ENCODE measurements at places on chromosomes 1 and 21.

- no peak for DNase-seq
These were observed 22.2 kb upstream of the KIF1B start for GRCh38 chr1:10188133-10188650.

DNA sequence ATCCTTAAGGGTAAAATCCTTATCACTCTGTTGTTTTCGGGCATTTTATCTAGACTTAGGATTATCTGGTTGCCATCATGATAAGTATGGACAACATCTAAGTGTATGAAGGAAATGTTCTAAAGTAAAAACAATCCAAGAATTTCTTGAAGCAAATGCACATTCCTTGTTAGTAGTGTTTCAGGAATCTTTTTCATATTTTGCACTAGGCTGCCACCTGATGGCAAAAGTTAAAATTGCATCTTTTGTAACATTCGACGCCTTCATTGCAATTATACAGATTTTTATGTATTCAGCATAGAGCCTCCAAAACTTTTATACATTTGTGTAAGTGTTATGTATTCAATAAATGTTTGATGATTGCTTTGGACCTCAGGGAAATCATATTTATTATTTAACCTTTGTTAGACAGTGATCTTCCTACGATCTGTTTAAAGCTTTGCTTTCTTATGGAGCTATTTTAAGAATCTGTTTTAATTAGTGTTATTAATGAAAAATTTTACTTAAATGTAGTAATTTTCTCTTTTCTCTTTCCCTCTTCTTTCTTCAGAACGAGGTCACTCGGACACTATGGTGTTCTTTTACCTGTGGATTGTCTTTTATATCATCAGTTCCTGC, 49.4 kb upstream of the KIAA1614 start:
- DNase-seq: no peak

- DNase-seq: no peak
These were observed 420.9 kb downstream of the KIF26B start for GRCh38 chr1:245575710-245576109.

GRCh38 chr1:235860829-235861228, 5.9 kb downstream of the LYST start:
- no peak for DNase-seq

DNA sequence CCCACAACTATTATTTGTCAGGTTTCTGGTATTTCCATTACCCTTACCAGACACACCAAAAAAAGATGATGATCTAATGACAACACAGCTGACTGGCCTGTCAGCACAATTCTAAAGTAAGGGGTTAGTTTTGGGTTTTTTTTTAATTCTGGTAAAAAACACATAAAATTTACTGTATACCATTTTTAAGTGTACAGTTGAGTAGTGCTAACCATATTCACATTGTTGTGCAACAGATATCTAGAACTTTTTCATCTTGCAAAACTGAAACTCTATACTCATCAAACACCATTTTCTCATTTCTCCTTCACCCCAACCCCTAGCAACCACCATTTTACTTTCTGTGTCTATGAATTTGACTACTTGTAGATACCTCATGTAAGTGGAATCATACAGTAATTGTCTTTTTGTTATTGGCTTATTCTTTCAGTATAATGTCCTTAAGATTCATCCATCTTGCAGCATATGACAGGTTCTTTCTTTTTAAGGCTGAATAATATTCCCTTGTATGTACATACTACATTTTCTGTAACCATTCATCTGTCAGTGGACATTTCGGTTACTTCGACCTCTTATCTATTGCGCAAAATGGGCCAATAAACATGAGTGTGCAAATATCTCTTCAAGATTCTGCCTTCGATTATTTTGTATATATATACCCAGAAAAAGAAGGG, 29.8 kb downstream of the ARNT start:
- no peak for DNase-seq

DNA sequence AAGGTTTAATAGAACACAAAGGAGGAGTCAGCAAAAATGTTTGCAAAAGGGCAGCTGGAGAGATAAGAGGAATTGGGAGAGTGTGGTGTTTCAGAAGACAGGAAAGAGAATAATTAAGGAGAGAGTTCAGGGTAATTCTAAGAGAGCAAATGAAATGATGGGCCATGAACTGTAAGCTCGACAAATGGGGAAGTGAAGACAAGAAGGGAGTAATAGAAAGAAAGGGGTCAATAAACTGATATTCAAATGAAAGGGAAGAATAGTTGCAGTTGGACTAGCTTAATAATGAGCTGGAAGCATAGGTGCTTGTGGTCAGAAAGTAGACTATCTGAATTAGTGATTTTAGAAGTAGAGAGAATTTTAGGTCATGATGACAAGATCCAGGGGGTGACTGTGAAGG, 15.6 kb upstream of the RNF220 start:
- no peak for DNase-seq

GRCh38 chr1:193625255-193625654, 438.8 kb upstream of the B3GALT2 start:
- DNase-seq: no peak

GRCh38 chr1:243898278-243898677, 48.2 kb upstream of the AKT3 start:
- no peak for DNase-seq

DNA sequence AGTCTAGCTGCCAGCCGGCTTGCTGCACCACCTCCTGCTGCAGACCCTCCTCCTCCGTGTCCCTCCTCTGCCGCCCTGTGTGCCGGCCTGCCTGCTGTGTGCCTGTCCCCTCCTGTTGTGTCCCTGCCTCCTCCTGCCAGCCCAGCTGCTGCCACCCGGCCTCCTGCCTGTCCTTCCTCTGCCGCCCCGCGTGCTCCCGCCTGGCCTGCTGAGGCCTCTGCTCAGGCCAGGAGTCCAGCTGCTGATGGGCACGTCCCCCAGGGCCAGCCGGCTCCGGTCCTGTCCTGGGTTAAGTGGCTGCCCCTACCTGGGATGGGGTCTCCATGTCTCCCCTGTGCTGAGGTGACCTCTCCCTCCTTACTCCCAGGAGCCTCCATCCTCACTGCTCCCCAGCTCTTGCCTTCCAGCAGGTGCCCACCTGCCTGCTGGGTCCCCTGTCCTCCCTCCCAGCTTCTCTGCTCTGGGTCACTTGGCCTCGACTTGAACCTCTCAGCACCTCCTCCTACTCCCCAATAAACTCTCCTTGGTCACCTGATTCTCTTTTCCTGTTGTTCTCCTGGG, 870 bp downstream of the KRTAP10-8 start:
- DNase-seq: no peak

GRCh38 chr1:241972703-241973369, 15.3 kb downstream of the BECN2 start:
- DNase-seq: no peak

- no peak for DNase-seq
These were observed 36.2 kb downstream of the CITED4 start for GRCh38 chr1:40825996-40826395.

GRCh38 chr1:5868931-5869500, 123.2 kb downstream of the NPHP4 start:
- DNase-seq: no peak

DNA sequence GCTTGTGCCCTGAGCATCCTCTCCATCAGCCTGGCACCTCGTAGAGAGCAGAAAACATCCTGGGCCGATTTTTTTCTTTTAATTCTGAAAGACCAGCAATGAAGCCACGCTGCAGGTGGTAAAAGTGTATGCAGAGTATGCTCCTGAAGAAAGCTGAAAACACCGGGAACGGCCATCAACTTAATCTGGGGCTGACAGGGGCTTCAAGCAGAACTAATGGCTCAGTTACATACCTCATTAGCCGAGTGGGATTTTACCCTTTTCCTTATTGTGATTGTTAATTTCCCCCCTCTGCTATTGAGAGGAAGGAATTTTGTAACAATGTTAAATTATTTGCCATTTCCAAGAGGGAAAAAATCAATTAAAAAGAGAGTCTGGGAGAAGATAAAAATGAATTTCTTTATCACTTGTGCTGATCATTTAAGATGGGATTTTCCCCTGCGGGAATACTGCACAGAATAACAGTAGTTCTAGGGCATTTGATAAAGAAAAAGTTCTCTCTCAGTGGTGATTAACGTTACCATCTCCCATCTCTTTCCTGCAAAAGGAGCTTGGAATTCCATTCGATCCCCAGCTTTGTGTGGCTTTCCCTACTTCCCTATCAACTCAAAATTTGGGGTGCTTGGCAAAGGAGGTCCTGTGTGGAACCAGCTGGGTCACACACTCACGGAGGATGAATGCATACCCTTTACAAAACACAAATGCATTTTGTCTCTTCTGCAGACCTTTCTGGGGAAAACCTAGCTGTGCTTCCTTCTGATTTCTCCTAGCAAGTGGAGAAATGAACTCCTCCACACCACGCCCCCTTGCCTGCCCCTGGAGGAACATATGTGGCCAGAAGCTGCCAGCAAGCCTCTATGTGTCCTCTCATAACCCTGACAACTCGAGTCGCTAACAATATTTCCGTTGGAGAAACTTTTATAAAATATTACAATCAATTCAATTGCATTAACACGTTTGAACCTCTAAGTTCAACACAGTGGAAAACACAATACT, 70.9 kb downstream of the RRAGC start:
- no peak for DNase-seq

- DNase-seq: no peak
These were observed 708.2 kb downstream of the BRINP3 start for GRCh38 chr1:189769448-189769847.

- no peak for DNase-seq
These were observed 53.4 kb downstream of the MACO1 start for GRCh38 chr1:25484096-25484495.

DNA sequence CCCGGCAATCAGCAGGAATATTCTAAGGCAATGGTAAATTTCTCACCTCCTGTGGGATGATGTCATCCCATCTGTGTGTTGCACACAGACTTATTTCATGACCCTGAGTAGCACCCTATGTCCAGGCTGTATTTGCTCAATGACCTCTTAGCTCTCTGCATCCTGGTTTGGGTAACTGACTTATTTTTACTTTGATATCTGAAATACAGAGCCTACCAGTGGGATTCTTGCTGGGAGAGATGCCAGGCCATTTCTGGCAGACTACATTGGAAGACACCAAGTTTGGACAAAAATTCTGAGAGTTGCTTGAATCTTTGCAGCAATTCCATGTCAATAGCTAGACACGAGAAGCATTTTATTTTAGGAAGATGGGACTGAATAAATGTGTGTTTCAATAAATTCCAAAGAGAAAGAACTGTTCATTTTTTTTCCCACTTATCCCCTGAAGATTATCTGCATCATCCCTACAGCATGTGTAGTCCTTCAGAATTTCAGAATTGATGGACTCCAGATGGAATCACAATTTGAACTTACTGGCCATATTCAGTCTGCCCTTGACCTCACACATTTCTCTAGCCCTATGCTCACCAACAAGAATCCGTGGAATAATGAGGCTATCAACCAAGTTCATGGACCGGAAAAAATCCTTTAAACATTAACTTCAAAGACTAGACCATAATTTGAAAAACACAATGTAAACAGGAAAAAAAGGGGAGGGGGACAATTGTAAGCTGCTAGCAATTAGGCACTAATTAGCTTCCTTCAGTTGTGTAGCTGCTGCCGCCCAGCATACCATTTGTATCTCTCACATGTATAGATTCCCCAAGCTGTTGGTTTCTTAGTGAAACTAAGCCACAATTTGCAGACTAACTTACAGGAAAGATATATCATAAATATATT, 226.5 kb downstream of the HMCN1 start:
- peak; percentile 4 for DNase-seq

- no peak for DNase-seq
These were observed 34.5 kb upstream of the GPR37L1 start for GRCh38 chr1:202088206-202088605.

GRCh38 chr21:42864815-42865775, 14.2 kb downstream of the WDR4 start:
- DNase-seq: peak; percentile 51

- no peak for DNase-seq
These were observed 468.1 kb downstream of the RPS6KC1 start for GRCh38 chr1:213519098-213519497.

DNA sequence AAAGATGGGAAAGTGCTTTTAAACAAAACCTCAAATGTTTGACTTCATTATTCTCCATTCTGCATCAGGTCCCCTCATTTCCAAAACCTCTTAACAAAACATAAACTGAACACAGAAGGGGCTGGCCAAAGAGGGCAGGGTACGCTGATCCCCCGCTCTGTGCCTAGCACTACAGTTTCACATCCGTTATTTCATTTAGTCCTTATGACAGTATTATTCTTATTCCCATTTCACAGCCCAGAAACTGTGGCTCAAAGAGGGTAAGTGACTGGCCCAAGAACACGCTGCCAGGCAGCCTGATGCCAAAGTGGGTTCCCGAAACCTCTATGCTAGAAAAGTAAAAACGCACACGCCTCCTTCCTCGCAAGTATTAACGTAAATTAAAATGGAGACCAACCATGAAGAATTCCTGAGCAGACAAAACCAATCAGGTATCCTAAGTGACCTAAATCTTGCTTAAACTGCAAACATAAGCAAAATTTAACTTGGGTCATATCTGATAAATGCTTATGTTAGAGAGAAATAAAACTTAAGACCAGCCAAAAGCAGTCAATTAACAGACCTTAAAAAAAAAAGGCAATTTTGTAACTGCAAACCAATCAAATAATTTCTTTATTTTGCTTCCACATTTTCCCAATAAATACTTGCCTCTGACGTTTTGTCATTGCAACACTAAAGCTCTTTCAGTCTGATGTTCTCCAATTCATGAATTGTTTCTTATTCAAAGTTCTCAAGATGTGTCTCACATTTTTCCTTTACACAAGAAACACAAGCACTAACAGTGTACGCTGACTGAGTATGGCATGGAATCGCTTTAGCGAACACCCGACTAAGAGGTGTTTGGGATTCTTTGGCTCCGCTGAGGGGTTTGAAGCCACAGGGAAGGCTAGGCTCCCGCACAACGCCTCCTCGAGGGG, 653 bp downstream of the CASP9 start:
- no peak for DNase-seq

- DNase-seq: no peak
These were observed 277.6 kb downstream of the KIF26B start for GRCh38 chr1:245432228-245432875.

GRCh38 chr1:65209005-65209885, 61.2 kb downstream of the AK4 start:
- no peak for DNase-seq

DNA sequence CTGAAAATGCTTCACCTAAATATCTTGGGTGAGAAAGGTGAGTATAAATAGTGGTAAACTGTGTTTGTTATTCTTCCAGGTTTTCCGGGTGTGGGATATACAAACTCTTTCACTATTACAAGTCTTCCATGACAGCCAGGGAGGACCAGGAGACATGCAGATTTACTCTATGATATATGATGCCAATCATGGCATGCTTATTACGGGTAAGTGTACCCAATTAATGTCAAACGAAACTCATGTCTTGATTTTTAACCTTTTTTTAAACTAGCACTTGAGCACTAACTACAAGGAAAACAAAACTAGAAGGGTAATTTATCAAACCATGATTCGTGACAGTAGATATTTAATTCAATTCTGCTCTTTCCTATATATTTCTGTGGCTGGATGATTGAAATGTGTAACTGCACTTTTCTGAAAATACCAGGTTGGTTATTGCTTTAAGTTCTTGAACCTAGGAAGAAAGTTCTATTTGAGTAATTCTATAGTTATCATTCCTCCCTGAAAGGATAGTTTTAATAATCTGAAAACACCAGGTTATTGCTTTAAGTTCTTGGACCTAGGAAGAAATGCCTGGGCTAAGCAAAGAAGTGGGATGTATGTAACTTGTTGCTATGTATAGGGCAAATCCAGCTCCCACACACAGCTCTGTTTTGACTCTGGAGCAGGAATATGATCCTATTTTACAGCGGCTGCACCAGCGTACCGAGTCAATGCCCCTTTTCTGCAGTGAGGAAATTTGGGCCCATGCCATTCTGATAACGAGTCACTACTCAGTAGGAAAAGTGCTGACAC, 86.4 kb downstream of the WDR64 start:
- DNase-seq: no peak

GRCh38 chr1:43481491-43481890, 27.8 kb upstream of the HYI start:
- DNase-seq: no peak
